Aorta (tissue), 5 donors: ENCODE measurements at places on chromosomes 5 and 9.

DNA sequence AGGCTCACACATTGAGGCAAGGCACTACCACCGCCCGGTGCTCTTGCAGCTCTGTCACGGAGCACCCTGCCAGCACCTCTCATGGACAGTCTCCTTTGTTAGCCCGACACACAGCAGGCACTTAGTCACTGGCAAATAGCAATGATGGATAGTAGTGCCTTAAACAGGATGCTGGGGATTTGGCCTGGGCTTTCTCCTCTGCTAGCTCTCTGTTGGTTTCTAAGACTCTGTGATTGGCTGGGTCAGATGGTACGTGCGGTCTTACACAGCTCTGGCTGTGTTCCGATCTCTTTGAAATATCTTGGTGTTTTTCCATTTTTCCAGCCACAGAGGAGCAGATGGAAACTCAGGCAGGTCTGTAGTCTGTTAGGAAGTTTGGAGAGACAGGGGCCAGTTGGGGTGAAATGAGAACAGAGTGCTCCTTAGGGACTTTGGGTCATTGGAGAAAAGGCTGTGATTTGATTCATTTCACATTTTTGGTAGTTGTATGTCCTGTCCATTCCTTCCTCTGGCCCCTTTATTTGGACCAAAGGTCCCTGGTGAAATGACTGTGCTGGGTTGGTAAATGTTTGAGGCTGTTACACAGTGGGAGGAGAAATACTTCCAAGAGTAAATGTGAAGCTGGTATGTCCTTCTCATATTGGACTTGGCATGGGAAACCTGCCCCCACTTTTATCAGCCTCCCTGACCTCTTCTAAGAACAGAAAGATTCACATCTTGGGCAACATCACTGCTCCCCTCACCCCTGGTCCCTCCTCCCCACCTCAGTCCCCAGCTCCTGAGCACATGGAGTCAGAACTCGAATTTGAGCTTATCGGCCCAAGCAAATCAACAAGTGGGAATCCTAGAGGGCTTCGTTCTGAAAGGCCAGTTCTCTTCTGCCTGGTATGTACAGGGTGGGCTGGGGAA, 3.4 kb downstream of the SMIM3 start:
- peak; percentile 90 for DNase-seq

DNA sequence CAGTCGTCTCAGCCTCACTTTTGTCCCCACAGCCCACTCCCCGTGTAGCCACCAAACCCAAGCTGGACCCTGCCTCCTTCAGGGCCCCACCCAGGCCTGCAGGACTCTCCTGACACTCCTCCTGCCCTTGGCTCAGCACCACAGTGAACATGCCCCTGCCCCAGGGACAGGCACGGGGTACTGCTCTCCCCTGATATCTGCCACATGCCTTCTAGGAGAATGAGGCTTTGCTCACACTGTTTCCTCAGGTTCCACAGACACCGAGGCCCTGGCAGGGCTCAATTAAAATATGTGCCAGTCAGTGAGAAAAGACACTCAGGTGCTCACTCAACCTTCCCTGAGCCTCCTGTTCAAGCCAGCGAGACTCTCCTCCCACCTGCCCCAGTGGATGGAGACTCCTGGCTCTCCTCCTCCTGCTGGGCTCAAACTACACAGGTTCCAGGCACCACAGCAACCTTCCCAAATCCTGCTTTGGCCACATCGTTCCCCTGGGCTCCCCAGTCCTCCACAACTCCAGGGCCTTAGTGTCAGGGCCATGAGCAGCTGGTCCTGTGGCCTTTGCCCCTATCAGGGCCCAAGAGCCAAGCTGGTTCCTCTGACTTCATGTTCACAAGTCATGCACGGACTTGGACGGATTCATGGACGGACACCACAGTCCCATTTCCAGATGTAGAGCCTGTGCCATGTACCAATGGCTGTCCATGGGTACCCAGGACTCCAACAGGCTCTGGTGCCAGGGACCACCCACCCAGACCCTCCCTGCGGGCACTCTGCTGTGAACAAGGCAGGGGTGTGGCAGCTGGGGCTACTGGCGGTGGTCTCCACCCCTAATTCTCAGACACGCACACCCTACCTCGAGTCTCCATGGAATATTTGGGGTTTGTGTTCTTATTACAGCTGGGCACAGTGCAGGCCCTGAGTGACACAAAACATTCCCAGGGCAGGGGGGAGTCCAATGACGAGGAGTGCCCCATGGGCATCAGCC, 36.6 kb downstream of the BICD2 start:
- DNase-seq, result peak; percentile 53

DNA sequence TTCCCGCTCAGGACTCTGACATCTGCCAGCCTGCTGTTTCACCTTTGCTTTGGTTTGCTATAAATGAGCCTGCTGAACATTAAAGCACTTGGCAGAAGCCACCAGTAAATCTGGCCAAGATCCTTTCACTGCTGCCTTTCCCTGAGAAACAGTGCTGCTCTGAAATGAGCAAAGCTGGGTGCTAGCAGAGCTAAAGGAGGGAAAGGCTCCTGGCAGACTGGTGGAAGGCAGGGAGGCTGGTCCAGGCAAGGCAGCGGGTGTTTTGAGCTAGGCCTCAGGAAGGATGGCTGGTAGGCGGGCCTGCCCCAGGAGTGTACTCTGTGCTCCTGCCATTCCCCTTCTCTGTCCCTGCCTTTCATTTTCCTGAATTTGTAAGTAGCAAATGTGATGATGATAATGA, 52.5 kb upstream of the PTGS1 start:
- no peak for DNase-seq

GRCh38 chr9:93107825-93108161, 11.8 kb downstream of the CARD19 start:
- DNase-seq, result no peak

DNA sequence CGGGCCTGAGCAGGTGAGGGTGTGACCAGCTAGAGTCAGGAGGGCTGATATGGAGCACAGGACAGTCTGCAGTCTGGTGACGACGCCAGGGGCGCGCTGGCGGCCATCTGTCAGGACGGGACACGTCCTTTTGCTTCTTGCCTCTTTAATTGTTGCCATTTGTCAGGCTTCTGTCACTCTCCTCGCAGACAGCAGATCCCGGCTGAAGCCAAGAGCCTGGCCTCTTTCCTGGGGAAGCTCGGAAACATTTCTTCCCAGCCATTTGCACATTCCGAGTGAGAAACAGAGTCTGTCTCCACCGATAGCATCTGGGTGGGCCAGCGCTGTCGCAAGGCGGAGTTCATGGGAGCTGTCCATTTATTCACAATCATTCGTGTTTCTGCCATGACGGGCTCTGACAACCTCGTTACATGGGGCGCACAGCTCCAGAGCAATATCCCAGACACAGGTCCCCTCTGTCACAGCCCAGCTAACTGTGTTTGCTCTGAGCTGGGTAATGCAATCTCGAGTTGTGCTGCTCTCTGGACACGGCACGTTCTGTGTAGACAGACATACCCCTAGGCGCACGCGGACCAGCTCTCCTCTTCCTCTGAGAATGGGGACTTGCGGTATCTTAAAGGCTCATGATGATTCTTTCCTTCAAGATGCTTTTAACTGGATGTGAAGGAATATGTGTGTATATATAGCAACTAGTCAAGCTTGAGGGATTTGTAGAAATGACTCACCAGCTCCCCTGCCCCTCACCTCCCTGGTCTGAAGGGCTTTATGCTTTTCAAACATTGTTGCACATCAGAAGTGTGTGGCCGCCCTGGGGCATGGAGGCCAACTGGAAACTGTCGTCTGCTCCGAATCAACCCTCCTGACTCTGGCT, 105.3 kb upstream of the FCN2 start:
- no peak for DNase-seq

GRCh38 chr5:180212363-180213255, 3.6 kb upstream of the RASGEF1C start:
- DNase-seq, result no peak

GRCh38 chr5:115551415-115551814, 6.8 kb upstream of the FEM1C start:
- DNase-seq, result no peak

DNA sequence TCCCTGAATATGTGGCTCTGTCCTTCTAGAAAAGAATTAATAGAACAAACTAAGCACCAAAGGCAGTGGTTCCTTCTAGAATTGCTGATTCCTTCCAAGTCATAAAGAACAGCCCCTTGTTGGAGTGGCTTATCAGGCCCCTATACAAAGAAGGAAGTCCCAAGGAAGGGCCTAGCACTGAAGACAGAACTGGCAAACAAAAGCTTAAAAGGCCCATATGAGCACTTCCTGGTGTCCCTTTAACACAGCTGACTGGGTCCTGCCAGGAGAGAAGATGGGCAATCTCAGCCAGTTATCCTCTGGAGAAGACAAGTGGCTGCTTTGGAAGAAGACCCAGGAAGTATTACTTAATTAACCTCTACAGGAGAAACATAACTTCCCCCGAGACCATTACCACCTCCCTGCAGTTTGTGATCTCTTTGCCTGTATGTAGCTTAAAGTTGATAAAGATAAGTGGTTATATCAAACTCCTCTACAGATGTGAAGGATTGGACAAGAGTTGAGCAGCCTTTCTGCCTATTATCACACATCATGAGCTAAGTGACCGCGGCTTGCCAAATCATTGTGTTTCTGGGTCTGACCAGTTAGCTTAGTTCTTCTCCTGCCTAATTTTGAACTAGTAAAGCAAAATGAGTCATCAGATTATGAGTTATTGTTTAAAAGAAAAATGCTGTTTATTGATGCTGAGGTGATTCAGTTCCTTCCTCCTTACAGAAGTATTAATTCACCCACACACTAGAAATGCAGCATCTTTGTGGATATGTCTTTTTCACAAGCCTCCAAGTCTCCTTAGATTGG, 13.3 kb upstream of the STING1 start:
- no peak for DNase-seq

- peak; percentile 17 for DNase-seq
Observed at GRCh38 chr9:134895097-134895496, 14.5 kb downstream of the FCN2 start.

- DNase-seq, result no peak
Observed at GRCh38 chr5:95892784-95893354, 68.8 kb downstream of the ELL2 start.

DNA sequence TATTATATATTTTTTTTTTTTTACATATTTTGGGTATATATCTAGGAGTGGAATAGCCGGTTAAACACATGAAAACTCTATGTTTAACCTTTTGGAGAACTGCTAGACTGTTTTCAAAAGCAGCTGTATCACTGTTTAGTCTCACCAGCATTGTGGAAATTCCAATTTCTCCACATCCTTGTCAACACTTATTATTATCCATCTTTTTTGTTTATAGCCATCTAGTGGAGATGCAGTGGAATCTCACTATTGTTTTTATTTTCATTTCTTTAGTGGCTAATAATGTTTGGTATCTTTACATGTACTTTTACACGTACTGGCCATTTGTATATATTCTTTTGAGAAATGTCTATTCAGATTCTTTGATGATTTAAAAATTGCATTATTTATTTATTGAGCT, 22.7 kb upstream of the CCDC180 start:
- DNase-seq, result no peak

GRCh38 chr9:136665704-136666371, 3.1 kb downstream of the EGFL7 start:
- no peak for DNase-seq

- DNase-seq, result no peak
Observed at GRCh38 chr5:43530648-43531047, 15.7 kb upstream of the C5orf34 start.

GRCh38 chr9:108760841-108761240, 94.9 kb downstream of the ACTL7B start:
- no peak for DNase-seq

- no peak for DNase-seq
Observed at GRCh38 chr9:84442712-84443111, 102.2 kb upstream of the SLC28A3 start.

DNA sequence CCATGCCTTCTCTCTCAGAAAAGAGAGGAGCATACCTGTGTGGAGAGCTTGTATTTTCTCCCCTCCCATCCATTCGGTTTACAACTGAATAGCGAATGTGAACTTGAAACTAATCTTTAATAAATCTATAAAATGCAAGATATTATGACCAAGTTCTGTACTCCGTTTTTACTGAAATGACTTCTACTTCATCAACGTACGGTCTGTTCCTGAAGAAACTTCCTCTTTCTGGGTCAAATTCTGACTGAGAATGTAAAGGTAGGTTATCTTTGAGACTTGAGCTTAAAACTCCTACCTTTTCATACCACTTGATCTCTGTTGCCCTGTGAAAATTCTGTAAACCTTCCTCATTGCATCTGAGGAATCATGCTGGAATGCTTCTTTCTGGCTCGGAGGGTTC, 4.2 kb upstream of the CTNNAL1 start:
- DNase-seq, result no peak

GRCh38 chr5:142670804-142671203, 15.1 kb downstream of the FGF1 start:
- DNase-seq, result no peak

- no peak for DNase-seq
Observed at GRCh38 chr9:318646-319045, 104.0 kb downstream of the DOCK8 start.

DNA sequence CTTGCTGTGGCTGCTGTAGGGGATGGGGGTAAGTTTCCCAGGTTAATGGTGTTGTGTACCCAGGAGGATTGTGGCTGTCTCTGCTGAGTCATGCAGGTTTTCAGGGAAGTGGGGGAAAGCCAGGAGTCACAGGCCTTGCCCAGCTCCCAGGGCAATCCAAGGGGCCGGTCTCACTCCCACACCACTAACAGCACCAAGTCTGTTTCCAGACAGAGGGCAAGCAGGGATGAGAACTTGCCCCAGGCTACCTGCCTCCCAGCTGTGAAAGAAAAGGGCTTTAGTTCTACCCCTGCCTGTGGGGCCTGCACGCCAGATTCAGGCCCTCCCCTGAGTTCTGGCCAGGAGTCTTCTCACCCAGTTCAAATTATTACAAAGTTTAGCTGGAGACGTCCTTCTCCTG, 579.8 kb upstream of the ST8SIA4 start:
- no peak for DNase-seq

GRCh38 chr9:99303177-99303576, 81.1 kb downstream of the SEC61B start:
- no peak for DNase-seq

- no peak for DNase-seq
Observed at GRCh38 chr5:97383996-97384395, 200.9 kb upstream of the RIOK2 start.

GRCh38 chr5:103424026-103424425, 138.6 kb downstream of the NUDT12 start:
- DNase-seq, result no peak

- DNase-seq, result no peak
Observed at GRCh38 chr9:90915693-90916092, 114.1 kb downstream of the SYK start.

- no peak for DNase-seq
Observed at GRCh38 chr5:157088342-157088990, 20.4 kb downstream of the HAVCR2 start.

GRCh38 chr9:86801246-86801645, 146.1 kb downstream of the GAS1 start:
- DNase-seq, result no peak

GRCh38 chr9:115989831-115990230, 163.8 kb upstream of the PAPPA start:
- no peak for DNase-seq

DNA sequence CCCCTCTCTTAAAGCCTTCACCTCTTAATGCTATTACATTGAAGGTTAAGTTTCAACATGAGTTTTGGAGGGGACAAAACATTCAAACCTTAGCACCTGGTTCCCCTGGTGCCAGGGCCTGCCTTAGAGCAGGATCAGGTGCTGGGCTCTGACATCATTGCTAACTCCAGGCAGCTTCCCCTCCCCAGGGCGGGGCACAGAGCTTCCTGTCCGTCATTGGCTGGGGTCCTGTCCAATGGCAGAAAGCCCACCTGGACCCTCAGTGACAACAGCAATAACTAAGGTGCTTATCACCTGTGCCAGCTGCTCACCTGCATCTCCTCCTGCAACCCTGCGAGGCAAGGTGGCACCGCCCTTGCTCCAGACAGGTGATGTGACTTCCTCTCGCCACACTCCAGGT, 177.4 kb downstream of the NSG2 start:
- no peak for DNase-seq

GRCh38 chr5:174246743-174247142, 201.2 kb downstream of the NSG2 start:
- DNase-seq, result no peak
